ENCODE measurements at places on chromosomes 7 and 10. TPM values are rescaled to one million over a fixed set of nuclear protein-coding genes. Genes with fewer than 3 reads are reported as not detected.

- DNase-seq, result peak; percentile 24
Observed at GRCh38 chr10:114103284-114103683, 59.6 kb downstream of the ADRB1 start.

GRCh38 chr7:137325927-137326326, 17.6 kb downstream of the PTN start:
- no peak for DNase-seq

DNA sequence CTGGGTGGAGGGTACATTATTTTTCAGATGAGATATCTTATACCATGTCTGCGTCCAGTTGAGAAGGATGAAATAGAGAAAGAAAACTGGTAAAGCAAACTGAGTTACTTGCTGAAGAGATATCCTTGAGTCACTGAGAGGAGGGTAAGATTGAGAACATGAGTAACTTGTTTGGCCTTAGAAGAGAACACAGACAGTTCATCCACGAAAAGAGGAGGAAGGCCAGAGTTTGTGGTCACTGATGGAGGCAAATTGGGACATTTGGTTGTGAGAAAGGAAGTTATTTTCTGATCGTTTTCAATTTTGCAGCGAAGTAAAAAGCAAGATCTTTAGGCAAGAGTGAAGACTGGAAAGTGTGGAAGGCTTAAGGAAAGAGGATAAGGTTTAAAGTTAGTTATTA, 15.6 kb downstream of the MBL2 start:
- DNase-seq, result no peak

ANKRD22 gene
- total RNA-seq, result 0.35 TPM

OR9A2 gene
- not detected for total RNA-seq

TBXAS1 gene
- total RNA-seq, result 2.1 TPM

NUTM2E gene
- 0.20 TPM for total RNA-seq

EPO gene
- total RNA-seq, result 0.41 TPM

- no peak for DNase-seq
Observed at GRCh38 chr7:73829505-73829904, 1.3 kb upstream of the CLDN4 start.

- no peak for DNase-seq
Observed at GRCh38 chr7:157400171-157400860, 63.5 kb downstream of the DNAJB6 start.

GRCh38 chr10:132194726-132195125, 8.0 kb downstream of the DPYSL4 start:
- no peak for DNase-seq

DNA sequence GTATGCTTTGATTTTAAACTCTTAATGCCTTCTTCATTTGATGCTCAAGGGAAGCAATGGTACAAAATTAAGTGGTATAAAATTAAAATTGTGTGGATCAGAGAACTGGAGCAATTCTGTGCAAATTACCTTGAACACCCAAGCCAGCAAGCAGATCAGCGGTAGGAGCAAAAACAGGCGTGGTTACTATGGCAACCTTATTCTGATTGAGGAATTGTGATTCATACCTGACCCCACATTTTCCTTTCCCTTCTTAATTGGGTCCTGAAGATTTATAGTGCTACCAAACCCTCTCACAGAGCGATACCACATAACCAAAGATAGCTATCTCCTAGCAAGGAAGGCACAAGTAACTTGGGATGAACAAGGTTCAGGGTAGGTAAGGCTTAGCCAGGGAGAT, 72.5 kb upstream of the FZD1 start:
- no peak for DNase-seq

BAIAP2L1 gene
- total RNA-seq, result 47.6 TPM

LIPF gene
- not detected for total RNA-seq

- DNase-seq, result no peak
Observed at GRCh38 chr7:50956522-50957155, 173.9 kb upstream of the GRB10 start.

GCC1 gene
- 19.6 TPM for total RNA-seq

DNA sequence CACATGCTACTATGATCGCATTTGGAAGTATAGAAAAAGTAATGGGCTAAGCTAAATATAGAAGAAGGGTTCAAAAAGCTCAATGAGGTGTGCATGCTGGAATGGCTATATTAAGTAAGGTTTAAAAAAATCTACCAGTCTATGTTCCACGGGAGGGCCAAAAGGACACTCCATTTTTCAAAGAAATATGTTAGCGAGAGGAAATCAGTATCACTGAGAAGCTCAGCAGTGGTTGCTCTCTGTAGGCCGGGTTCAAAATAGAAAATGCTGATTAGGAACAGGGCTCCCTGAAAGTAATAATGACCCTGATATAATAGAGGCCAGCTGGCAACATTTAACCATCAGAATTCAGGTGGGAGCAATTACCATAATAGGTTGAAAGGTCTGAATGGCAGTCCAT, 224.5 kb upstream of the SEMA3E start:
- DNase-seq, result no peak

PNLIP gene
- not detected for total RNA-seq

GRCh38 chr7:25026156-25026555, 46.2 kb upstream of the OSBPL3 start:
- DNase-seq, result no peak

Data from foreskin keratinocyte (primary cell).